ENCODE measurements at places on chromosomes 4 and X.

GRCh38 chr4:173167758-173168395, 734 bp upstream of the GALNT7 start:
- DNase-seq: peak; percentile 57

DNA sequence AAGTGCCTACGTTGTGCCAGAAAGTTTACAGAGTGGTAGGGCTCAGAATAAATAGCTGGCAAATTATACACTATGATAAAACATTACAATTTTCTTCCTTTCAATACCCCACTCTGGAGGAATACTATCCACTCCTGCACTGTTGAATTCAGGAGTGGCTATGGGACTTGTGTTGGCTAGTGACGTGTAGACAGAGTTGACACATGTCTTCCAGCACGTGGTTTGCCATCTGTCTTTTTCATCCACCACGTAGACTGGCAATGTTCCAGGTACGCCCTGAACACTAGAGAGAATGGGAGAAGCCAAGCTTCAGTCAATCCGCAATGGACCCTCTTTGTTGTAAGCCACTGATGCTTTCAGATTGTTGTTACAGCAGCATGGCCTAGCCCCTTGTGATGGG, 168.8 kb upstream of the RBPJ start:
- DNase-seq: no peak

DNA sequence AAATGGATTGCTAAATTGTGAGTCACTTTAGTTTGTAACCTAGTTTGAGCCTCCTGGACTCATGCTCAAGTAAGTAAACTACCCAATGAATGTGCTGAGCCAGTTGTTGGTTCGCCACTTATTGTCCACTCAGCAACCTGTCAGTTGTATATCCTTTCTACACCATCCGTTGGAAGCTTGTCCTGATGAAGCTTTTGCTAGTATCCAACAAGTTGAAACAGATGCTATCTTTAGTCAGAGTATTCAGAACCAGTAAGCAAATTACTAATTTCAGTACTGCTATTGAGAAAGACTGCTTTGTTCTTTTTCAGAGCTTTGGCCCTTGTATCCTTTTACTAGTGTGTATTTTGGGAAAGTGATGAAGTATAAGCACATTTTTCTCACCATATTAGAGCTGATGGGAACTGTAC, 4.3 kb upstream of the NAA15 start:
- no peak for DNase-seq

- no peak for DNase-seq
Observed at GRCh38 chrX:2495595-2495994, 5.2 kb downstream of the DHRSX start.

DNA sequence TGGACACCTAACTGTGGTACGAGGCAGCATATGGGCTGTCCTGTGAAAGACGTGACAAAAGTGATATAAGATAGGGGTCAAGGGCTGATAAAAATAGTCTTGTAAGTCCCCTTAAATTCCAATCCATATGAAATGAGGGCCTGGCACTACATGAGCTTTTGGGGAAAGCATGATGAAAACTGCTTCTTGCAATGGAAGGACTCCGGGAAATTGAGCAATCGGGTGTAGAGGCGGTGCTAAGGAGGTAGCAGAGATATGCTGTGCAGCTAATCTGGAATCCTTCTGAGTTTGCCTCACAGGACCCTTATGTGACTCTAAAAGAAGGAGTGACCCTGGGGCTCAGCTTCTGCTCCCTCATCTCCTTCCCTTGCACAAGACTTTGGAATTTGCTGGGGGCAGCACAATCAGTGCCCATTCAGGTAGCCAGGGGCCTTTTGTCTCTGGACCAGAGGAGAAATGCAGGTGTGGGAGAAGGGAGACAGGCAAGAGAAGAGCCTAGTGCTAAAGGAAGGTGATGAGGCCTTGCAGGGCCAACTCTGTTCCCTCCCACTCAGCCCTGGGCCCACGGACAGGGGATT, 12.8 kb downstream of the CLDN2 start:
- no peak for DNase-seq

GRCh38 chr4:8039290-8039689, 99.6 kb upstream of the AFAP1 start:
- peak; percentile 38 for DNase-seq

DNA sequence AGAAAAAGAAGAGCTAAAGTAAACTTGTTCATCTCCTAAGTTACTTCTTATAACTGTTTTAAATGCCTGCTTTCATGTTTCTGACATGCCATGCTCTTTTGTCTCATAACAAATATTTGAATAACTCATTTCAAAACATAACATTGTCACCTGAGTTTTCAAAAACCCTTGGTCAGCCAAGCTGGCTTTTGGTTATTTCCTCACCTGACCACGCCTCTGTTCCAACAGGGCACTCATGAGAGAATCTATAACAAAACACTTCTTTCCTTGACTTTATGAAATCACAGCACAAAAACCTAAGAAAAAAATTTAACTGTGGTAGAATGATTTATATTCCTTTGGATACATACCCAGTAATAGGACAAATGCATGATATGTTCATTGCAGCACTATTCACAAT, 172.9 kb upstream of the GALNT7 start:
- DNase-seq: no peak

- DNase-seq: no peak
Observed at GRCh38 chr4:144645102-144645630, 790 bp upstream of the HHIP start.

DNA sequence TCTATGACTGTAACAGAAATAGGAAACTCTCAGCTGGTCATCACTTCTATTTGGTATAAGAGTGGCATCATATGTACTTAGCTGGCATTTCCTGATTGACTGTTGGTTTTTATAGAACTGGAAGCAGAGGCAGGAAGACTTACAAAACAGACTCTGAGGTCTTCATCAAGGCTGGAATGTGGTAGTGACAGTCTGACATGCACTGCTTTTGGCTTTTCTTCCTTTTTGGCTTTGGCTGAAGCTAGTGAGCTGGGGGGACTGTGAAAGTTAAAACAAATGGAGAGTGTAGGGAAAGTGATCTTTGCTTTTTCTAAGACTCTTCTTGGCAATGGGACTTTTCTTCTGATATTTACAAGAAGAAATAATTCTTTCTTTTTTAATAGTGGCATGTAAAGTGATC, 121.1 kb upstream of the SLC4A4 start:
- no peak for DNase-seq

- DNase-seq: no peak
Observed at GRCh38 chrX:97527725-97528124, 644.0 kb downstream of the RPA4 start.

GRCh38 chr4:93289241-93289640, 539.3 kb upstream of the ATOH1 start:
- no peak for DNase-seq

DNA sequence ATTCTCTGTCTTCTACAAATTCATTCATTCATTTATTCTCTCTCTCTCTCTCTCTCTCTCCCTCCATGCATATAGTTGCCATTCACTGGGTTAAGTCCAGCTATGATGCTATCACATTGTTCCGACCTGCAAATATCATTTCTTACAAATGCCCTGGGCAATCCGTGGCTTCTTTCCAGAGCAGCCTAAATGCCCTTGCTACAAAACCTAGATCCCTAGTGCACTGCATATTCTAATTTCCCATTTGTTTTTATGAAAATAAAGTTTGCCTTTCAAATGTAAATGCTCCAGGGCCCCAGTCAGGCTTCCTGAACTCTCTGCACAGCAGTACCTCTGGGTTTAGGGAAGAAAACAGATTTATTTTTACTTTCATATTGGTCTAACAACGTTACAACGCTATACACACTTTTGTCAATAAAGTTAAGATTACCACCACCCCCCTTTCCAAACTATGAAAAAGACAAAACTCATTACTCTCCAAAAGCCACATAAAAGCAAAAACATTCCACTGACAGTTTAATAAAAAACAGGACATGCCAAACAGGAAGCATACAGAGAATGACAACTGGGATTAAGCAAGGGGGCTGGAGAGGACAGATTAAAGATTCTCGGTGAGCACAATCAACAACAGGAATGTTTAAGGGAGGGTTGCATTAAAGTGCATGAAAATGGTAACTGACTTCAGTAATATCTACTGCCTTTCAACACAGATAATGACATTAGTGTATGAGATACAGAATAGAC, 104.3 kb downstream of the USP46 start:
- DNase-seq: no peak
